ENCODE measurements at places on chromosomes 11 and 22.

- no peak for DNase-seq
Observed at GRCh38 chr11:116057000-116057399, 552.8 kb upstream of the CADM1 start.

DNA sequence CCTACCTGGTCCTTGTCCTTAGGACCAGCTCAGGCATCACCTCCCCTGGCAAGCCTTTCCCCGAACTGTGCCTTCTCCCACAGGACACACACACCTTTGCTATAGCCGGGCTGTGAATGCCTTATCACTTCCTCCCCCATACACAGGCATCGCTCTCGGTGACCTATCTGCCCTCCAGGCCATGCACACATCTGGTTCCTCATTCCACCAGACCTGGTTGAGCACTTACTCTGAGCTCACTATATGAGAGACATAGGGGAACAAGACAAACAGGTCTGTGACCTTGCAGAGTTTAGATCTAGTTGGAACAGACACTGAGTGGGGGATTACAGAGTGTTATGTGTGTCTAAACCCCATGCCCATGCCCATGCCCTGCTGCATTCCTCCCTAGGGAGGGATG, 3.1 kb upstream of the BCR start:
- no peak for DNase-seq

DNA sequence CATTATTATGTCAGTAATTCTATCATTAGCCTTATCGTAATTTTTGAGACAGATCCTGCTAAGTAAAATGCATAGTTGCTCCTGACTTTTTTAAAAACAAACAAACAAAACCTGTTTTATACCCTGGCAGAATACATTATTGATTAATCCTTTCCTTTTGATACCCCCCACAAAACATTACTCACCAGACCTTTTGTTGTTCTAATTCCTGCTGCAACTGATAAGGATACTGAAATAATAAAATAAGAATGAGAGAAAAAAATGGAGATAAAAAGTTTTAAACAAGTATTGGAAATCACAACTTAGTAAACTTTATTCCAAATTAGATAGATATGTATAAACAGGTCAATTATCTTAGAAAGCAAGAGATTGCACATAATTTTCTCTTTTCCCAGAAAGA, 28.6 kb downstream of the MS4A4E start:
- DNase-seq, result no peak

DNA sequence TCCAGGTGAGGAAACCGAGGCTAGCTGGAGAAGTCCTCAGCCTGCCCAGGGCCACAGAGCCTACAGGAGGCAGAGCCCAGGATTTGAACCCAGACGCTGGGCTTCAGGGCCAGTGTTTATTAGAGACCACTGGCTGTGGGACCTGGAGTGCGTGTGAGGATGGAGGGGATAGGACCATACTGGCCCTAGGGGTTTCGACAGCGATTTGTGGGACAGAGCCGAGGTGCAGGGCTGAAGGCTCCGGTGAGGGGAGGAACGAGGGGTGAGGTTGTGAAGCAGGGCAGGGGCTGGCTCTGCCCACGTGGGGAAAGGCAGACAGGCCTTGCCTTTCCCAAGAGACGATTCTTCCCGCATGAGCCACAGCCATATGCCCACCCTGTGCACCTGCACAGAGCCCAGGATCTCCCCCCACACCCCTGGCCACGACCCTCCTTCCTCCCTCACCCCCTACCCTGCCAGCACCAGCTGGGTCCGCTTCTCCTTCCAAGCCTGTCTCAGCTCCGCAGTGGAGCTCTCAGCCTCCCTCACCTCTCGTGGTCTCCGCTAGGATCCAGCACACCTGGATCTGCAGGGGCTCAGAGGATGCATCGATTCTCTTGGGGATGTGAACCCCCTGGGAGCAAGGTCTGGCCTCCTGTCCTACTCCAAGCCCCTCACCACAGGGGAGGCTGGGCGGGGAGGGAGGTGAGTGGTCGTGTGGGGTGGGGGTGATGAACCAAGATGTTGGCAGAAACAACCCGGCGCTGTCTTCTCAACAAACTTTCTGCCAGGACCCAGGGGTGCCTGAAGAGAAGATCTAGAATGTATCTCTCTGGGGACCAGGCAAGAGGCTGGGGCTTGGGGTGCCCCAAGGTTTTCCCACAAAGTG, 58.4 kb downstream of the RTL6 start:
- no peak for DNase-seq

- DNase-seq, result no peak
Observed at GRCh38 chr11:82873919-82874333, 26.3 kb downstream of the PRCP start.

- no peak for DNase-seq
Observed at GRCh38 chr22:39967103-39967829, 7.1 kb downstream of the TMA7B start.

GRCh38 chr22:22710719-22711531, 66.5 kb downstream of the GGTLC2 start:
- DNase-seq, result peak; percentile 64

DNA sequence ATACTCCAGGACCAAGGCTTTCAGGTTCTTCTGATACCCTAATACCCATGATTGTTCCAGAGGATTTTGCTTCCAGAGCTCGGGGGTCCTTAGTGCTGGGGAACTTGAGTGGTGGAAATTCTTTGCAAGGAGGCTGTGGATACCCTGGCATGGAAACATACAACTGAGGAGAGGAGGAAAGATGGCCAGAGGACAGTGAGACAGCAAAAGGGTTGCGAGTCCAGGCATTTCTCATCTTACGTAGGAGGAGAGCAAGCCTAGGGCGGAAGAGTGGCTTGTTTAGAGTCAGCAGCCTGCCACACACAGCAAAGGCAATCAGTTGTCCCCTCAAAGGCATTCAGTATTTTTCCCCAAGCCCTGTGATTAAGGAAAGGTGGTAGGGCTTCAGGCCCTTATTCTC, 73.5 kb downstream of the ADM start:
- DNase-seq, result no peak

GRCh38 chr11:12678991-12679390, 4.8 kb downstream of the TEAD1 start:
- DNase-seq, result no peak

DNA sequence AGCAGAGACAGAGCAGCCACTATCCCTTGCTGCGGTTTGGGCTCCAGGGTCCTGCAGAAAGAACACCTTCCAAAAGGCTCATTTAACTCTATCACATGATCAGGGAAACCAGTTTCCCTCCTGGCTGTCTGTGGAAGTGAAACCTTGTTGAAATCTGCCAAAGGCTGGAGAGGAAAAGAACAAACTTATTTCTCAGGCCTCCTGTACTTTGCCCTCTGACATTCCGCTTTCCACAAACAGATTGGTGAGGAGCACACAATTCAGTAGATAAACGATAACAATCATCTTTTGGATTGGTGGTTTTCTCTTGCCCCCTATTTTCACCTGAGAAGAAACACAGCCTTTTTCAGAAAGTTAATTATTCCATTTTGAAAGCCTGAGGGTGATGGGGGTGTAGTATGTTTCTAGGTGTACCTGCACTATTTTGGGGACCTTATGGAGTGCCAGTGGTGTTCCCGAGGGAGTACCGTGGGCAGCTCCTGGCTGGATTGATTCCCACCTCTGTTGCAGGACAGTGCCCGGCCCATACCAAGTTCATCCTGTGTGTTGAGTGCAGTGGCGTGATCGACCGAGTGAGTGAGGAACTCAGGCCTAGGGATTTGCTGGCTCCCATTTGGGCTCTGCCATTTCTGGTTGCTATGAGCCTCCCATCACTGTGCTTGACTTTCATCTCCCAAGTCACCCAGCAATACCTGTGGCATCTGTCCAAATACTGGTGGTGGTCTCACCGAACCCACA, 102.0 kb downstream of the TBC1D22A start:
- DNase-seq, result no peak

DNA sequence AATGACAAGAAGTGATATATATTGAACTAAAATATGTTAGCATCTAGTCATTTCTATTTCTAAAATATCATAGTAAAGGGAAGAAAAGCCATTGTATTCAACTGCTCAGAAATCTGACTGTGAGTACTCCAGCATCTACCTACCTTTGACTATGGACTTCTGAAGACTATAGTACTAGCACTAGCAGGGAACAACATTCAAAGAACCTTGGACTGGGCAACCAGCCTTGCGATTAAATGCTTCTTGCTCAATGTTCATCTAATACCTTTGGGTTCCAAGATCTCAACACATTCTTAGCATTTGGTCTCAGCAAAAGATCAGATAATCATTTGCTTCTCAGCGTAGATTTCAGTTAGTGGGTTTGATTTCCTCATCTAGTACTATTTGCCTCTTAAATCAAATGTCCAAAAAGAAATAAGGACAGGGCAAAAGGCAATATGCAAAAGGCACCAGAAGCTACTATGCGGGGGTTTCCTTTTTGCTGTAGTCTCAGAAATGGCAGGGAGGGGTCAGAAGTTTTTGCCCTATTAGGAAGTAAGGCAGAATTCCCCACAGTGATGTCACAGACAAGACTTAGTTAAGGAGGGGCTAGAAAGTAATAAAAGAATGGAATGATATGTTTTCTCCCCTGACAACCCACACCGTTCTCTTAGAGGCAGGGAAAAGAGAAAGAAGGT, 80.6 kb downstream of the GAB2 start:
- DNase-seq, result no peak

DNA sequence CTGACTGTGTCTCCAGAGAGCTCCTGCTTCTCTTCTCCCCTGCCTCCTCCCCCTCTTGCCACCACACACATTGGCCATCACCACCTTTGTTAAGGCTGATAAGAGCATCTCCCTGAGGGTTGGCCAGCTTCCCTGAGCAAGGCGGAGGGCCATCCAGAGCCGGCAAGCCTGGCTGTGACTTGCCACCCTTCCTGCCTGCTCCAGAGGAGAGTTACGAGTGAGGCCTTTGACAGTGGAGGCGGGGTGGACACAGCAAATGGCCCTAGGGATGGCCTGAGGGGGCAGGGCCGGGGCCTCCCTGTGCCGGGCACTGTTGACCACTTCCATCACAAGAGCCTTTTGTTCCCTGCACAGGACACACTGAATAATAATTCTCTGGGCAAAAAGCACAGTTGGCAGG, 5.4 kb downstream of the FREY1 start:
- DNase-seq, result no peak

GRCh38 chr22:29702931-29703501, 16.8 kb upstream of the CABP7 start:
- no peak for DNase-seq
